D721Med (cell line): ENCODE measurements at places on chromosomes 4 and X.

DNA sequence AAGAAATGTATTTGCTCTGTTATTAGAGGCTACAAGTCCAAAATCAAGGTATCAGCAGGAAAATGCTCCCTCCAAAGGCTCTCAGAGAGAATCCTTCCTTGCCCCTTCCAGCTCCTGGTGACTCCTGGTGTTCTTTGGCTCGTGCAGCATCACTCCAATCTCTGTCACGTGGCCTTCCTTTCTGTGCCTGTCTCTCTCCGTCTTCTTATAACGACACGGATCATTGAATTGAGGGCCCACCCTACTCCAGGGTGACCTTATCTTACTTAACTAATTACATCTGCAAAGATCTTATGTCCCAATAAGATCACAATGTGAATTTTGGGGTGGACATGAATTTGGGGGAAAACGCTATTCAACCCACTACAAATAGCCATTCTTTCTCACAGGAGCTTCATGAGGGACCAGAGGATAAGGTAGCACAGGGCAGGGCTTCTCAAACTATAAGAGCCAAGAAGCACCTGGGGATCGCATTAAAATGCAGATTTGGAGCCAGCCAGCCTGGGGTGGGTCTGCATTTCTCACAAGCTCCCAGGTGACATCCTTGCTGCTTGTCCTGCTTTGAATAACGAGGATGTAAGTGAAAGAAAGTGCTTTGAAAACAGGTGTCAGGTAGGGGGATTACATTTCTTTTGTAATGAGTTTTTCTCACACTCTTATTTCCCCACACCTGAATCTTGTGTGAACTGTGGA is 41.9 kb upstream of the APLN start:
- DNase-seq = no peak

DNA sequence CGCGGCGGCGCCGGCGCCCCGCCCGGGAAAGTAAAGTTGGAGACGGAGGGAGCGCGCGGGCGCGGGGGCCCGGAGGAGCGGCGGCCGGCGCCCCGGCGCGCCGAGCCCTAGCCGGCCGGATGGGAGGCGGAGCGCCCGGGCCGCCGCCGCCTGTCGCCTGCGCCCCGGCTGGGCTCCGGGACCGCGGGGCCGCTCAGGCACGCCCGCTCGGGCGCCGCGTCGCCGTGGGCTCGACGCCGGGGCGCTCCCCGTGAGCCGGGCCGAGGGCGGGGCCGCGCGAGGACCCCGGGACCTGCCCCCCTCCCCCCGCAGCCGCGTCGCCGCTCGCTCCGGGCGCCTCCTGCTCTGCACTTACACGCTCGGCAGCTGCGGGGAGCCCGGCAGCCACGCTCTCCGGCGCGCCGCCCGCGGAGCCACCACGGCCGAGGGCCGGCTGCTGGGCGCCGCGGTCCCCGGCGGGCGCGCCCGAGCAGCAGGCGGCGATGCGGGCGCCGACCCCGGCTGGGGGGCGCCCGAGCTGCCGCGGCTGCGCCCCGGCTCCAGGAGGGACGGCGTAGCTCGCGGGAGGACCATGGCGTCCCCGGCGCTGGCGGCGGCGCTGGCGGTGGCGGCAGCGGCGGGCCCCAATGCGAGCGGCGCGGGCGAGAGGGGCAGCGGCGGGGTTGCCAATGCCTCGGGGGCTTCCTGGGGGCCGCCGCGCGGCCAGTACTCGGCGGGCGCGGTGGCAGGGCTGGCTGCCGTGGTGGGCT is at the start of gene ADRA2C:
Gene ADRA2C, plus strand, starts transcription at position 350 of the 749 bp plus-strand sequence. Its CDS starts 222 bp downstream, at position 572.
- peak; percentile 53 for DNase-seq

GRCh38 chr4:105712766-105713165 is 4.2 kb downstream of the GSTCD start:
- no peak for DNase-seq

GRCh38 chr4:124936427-124936826 is 223.9 kb upstream of the ANKRD50 start:
- no peak for DNase-seq

DNA sequence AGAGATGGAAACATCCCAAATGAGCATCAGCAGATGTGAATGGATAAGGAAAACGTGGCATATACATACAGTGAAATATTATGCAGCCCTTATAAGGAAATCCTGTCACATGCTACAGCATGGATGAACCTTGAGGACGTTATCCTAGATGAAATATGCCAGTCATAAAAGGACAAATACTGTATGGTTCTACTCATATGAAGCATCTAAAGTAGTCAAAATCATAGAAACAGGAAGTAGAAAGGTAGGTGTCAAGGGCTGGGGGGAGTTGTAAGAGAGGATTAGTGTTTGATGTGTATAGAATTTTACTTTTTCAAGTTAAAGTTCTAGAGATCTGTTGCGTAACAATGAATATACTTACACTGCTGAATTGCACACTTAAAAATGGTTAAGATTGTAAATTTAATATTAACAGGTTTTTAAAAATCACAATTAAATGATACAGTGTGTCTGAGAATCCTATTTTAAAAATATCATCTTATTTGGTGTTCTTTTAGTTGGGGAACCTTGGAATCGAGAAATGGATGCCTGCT is 58.5 kb downstream of the KDM6A start:
- no peak for DNase-seq

- no peak for DNase-seq
These were observed at the start of gene CD38 for GRCh38 chr4:15778289-15779241. Gene CD38 (plus strand): TSS chr4:15778328. CDS start chr4:15778415, 87 bp downstream.

DNA sequence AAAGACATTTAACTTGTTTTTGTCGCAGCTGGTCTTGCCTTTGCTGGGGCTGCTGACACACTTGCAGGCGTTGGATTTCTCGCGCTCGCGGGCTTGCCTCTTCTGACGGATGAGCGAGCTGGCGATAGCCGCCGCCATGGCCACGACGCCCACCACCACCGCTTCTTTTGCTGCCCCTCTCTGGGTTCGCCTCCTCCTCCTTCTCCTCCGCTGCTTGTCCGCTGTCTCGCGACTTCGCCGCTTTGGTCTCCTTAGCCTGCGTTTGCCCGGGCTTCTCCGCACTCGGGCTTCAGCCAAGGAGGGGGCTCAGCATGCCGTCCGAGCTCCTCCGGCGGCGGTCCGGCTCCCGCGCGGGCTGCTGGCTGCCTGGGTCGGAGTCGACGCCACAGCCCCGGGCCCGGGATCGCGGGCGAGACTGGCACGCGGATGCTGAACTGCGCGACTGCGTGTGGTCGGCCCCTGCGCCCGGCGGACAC is 613 bp downstream of the FGF13 start:
- DNase-seq = no peak
